Dermis microvascular lymphatic vessel endothelial cell (primary cell): ENCODE measurements at places on chromosomes 4 and X. TPM values are rescaled to one million over a fixed set of nuclear protein-coding genes. Genes with fewer than 3 reads are reported as not detected.

DNA sequence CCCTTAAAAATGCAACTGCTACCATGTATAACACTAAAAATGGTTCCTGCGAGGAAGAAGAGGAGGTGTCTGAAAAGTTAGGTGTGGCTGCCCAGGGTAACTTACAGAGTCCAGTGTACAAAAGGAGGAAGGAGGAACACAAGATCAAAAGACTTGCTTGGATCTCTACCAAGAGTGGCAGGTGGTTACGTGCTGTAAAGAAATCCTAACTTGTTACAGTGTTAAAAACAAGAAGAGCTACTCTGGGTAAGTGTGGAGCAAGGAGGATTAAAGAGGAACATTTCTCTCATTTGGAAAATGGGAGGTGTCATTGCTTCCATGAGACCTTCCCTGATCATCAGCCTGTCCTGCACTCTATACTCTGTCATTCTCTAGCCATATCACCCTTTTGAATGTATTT is 242.0 kb downstream of the PTTG2 start:
- no peak for DNase-seq

DNA sequence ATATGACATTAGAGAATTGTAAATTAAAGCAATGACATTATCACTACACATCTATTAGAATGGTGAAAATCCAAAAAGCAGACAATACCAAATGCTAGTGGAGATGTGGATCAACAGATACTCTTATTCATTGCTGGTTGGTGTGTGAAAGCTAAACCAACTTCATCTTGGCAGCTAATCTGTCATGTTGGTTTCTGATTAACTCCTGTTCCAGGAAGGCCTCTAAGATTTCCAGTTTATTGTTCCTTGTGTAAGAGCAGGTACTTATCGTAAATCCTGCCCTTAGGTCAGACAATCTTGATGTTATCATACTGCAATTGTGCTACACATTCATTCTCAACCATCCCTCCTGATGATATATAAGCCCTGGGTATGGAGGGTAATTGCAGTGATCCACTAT is 809.0 kb upstream of the DIAPH2 start:
- DNase-seq: no peak

DNA sequence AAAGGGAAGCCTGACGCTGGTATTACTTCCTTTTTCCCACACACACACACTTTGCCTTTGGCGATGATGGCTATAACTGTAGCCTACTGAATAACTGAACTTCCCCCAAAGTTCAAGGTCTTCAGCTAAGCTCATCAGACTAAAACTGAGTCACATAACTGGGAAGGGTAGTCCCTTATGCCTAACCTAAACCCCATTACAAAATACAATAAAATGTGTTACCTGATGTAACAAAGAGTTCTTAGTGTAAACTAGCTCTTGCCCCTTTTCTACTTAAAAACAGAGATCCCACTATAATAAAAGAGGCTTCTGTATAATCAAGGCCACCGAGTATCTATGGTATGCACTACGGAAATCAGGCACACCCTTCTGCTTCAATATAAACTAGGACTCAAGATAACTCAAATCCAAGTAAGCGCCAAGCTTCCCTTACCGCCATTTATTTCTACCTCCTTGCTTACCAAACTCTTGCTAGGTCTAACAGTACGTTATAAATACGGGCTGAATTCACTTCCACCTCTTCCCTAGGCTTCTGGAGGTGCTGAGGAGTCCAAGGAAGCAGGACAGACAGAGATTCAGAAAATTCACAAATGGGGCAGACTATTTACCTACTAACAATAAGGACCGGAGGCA is 2.4 kb downstream of the OTUD4 start:
- peak; percentile 91 for DNase-seq

DNA sequence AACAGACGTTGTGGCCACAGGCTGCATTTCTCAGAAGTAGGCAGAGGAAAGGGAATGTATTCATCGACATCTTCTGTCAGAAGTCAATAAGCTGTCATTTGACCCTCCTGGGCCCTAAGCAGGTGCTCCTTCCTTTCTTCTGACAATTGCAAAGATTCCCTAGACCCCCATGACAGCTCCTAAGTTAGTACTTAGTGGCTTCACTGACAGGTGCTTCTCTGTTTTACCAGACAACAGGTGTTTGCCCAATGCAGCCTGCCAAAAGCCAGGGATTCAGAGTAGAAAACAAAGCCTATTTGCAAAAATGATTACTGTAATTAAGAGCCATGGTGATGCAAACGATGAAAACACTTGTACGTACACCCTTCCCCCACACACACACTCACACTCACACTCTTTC is 7.5 kb upstream of the FGF5 start:
- no peak for DNase-seq

DNA sequence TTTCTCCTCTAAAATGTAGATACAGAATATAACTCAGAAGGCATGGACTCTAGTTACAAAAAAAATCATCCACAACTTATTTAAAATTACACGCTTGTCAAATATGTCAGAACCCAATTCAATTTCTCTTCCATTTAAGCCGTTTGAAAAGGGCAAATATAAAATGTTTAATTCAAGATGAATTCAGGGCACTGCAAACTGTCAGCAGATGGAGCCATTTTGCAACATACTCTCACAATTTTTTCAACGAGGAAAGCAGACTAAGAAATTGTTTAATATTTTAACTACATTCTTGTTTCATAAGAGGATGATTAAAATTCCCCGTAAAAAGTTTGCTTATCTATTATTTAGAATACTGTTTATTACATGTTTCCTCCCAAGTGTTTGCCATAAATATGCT is 321.3 kb upstream of the CPXCR1 start:
- no peak for DNase-seq

- DNase-seq: no peak
Observed at GRCh38 chr4:14915018-14915417, 87.3 kb upstream of the CPEB2 start.

TEC gene
- 0.51 and 1.3 TPM in 2 replicates for total RNA-seq

DAPP1 gene
- total RNA-seq: not detected in 2 replicates

RHOXF1 gene
- total RNA-seq: not detected in 2 replicates

NUP54 gene
- 43.4 and 51.9 TPM in 2 replicates for total RNA-seq

GPC4 gene
- 0.13 TPM in 2 replicates for total RNA-seq
